ENCODE measurements at places on chromosomes 7 and 10.

GRCh38 chr7:68423356-68423755 is 1174.9 kb upstream of the AUTS2 start:
- DNase-seq = no peak

GRCh38 chr7:24436131-24436920 is 136.9 kb upstream of the PALS2 start:
- DNase-seq = no peak

DNA sequence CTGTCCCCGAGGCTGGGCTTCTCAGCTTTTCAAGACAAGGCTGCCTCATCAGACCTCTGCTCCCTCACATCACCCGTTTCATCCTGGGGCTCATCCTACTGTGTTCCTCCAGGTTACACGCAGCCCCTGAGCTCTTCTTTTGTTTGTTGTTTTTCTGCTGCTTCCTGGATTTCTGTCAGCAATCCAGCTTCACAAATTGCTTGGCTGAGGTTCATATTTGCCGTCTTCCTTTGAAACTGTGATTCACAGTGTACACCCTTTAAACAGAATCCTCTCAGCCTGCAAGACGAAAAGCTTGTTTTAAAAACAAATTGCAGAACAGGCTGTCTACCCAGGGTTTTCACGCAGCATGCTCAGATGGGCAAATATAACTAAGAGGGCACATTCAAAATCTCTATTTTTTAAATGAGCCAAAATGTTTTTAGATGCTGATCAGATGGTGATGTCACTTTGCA is 39.1 kb upstream of the PARD3 start:
- peak; percentile 11 for DNase-seq

- DNase-seq = no peak
Measured at GRCh38 chr7:255721-256361, 34.1 kb upstream of the FOXL3 start.

- DNase-seq = no peak
Measured at GRCh38 chr10:112926906-112927688, 22.9 kb upstream of the TCF7L2 start.

DNA sequence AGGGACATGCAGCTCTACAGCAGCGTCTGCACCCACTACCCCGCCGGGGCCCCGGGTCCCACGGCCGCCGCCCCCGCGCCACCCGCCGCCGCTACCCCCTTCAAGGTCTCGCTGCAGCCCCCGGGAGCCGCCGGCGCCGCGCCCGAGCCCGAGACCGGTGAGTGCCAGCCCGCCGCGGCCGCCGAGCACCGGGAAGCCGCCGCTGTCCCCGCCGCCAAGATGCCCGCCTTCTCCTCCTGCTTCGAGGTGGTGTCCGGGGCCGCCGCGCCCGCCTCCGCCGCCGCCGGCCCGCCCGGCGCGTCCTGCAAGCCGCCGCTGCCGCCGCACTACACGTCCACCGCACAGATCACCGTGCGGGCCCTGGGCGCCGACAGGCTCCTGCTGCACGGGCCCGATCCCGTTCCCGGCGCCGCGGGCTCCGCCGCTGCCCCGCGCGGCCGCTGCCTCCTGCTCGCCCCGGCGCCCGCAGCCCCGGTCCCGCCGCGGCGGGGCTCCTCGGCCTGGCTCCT is 631 bp downstream of the OTUD1 start:
- DNase-seq = no peak

DNA sequence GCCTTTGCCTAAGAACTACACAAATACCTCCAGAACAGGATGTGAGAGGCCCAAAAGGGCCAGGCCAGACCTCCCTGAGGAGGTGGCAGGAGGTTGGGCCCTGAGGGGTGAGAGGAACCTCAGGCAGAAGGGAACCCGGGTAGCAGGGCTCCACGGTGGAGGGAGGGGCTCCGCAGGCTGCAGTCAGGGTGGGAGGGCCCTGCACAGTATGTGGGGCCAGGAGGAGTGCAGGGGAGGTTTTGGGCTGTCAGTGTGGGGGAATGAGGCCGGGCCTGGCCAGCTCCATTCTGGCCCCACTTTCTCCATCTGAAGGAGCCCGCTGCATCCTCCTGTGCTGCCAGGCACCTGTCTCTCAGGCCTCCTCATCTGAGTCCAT is 25.9 kb downstream of the DNAJB12 start:
- DNase-seq = no peak

GRCh38 chr10:12194752-12195271 is 879 bp downstream of the NUDT5 start:
- no peak for DNase-seq

DNA sequence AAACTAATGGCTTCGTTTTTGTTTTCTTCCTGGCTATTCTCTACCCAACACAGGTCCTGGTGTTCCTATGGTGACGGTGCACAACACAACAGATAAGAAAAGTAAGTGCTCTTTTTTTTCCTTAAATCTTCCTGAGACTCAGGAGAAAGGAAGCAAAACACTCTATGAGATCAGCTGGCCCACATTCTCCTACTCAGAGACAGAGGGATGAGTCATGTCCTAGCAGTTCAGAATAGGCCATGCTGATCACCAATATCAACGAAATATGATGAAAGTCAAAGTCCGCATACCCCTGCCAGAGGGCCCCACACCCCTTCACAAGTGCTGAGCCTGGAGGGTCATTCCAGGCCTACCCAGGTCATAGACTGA is 149.2 kb downstream of the PAXIP1 start:
- no peak for DNase-seq

DNA sequence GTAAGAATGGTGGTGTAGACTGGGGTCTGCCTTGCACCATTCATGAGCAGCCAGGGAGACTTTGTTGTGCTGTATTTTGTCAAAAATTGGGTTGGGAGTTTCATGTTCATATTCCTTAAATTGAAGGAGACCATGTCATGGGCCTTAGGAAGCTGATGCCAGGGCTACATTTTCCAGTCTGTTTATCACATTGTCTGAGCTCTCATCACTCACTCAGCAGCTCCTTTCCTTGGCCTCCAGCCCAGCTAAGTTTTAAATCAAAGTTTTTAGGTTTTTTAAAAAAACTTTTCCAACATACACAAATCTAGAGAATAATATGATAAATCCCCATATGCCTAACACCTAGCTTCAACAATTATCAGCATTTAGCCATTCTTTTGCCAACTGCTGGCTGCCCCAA is 12.6 kb upstream of the FAM13C start:
- no peak for DNase-seq

GRCh38 chr10:76922666-76923065 is 714.9 kb downstream of the KCNMA1 start:
- no peak for DNase-seq

- DNase-seq = no peak
Measured at GRCh38 chr10:27857616-27858015, 112.0 kb upstream of the MKX start.

DNA sequence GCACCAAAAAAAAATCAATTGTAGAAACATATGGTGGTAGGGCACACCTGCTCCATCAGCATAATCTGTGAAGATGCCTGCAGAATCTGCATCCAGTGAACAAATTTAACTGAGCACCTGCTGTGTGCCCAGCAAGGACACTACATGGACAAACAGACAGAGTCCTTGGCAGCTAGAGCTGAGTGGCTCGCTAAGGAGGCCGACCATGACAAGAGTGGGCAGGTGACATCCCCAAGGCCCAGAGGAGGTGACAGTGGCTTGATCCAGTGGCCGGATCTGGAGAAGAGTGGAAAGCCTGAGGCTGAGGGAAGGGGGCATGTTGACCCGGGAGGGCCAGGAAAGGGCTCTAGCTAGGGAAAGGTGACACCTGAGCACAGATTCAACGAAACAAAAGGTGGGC is 68.1 kb downstream of the MAD1L1 start:
- DNase-seq = no peak

DNA sequence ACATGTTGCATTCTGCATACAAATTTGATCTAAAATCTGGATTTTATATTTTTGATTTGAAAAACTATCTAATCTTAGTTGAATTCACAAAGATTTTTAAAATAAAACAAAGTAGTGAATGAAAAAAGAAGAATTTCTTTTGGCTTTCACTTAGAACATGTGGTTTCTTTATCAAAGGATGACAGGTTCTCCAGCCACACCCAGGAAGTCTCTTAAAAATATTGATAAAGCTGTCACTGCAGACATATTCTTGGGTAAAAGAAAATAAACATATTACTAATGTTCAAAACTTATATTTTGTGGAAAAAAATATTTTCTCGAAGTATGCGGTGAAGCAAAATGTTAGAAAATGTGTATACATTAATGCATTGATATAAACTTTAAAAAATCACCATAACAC is 44.3 kb downstream of the ARL4A start:
- no peak for DNase-seq

DNA sequence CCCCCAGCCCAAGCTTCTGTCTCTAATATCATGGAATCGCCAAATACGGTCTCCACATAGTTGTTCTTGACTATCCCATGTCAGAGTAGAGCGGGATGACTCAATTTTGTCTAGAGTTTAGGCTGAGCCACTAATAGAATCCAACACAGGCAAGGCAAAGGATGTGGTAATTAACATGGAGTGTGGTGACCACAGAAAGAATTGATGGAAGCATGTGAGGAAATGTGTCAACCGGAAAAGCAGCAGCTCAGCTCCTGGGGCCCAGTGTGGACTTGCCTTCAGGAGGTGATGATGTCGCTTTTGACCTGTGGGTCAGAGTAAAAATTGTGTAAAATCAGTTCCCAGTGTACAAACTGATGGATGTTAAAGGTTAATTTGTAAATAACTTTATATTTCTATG is 139.3 kb upstream of the KLF6 start:
- DNase-seq = no peak

DNA sequence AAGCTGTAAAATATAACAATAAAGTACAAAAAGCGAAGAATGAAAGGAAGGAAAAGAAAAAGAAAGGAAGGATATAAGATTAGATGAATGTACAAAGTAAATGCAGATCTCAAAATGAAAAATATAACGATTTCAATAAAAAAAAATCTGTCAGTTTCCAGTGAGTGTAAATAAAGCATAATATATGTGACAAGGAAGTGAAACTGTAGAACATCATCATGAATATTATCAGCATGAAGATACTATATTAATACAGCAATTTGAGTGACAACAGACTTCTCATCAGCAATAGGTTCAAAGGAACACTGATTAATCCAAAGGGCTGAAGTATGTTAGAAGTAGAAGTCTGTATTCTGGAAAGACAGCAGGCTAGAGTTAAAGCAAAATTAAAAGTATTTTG is 659.5 kb upstream of the MBL2 start:
- DNase-seq = no peak

DNA sequence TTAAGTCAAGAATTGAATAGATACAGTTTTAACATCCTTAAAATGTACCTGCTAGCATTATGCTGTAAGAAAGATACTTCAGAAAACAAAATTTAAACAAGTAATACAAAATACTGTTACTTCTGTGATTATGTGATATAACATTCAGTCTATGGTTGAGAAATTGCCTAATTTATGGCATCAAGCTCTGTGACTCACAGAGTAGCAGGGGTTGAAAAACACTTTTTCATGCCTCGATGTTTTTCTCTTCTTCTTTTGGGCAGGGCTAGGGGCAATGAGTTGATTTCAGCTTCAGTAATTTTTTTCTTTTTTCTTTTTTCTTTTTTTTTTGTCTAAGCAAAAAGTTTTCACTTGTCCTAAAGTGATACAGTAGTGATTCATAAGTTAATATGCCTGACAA is 209.2 kb downstream of the MBL2 start:
- DNase-seq = no peak

- DNase-seq = no peak
Measured at GRCh38 chr7:79244482-79244881, 209.0 kb downstream of the MAGI2 start.

- DNase-seq = peak; percentile 27
Measured at GRCh38 chr10:71623098-71623985, 96.2 kb downstream of the C10orf105 start.

- no peak for DNase-seq
Measured at GRCh38 chr10:34426041-34426440, 389.1 kb downstream of the PARD3 start.

GRCh38 chr7:153657182-153657800 is 394.9 kb upstream of the DPP6 start:
- no peak for DNase-seq

DNA sequence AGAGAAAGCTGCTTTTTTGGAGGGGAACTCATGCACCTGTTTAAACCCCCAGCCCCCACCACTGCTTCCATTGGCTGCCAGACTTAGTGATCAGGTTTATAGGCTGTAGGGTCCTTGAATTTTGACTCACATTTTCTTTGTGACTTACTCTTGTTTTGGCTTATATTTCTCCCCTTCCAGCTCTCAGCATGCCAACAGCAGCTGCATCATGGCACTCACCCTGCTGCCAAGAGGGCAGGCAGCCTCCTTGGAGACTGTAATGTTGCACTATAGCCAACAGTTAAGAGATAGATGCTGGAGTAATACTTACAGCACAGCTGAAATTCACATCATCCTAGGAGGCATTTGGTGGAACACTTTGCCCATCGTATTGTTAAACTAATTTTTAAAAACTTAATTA is 98.0 kb upstream of the GLCCI1 start:
- no peak for DNase-seq

DNA sequence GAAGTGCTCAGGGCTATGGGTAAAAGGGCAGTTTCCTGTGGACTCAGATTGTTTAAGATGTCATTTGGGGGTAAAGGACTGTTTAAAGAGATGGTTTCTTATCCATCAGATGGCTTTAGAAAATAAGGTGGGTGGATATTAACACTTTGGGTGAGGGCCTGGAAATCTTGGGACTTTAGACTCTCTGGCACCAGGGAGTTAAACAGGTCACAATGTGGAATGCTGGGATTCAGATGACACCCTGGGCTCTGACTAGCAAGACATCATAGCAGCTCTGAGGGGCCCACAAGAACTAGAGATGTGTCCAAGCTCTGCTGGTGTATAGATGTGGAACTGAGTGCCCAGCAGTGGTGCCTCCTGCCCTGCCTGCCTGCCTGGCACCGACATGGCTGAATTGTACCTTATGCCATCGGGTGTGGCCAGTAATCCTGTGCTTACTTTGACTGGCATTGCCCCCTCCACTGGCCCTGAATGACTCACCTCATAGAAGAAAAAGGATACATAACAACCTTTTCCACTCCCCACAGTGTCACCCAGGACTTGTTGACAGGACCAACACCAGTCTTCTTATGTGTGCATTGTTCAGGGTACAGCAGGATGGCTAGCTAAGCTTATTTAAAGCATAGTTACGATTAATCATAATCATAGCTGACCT is 100.0 kb upstream of the PRR15 start:
- DNase-seq = no peak

GRCh38 chr7:51428217-51428887 is 111.7 kb upstream of the COBL start:
- DNase-seq = no peak

GRCh38 chr7:69518705-69519077 is 79.6 kb upstream of the AUTS2 start:
- DNase-seq = no peak

GRCh38 chr7:36283711-36284130 is 105.9 kb upstream of the ANLN start:
- peak; percentile 33 for DNase-seq

- DNase-seq = no peak
Measured at GRCh38 chr10:97466755-97467154, 20.8 kb downstream of the ZDHHC16 start.

- DNase-seq = no peak
Measured at GRCh38 chr7:18927134-18927533, 190.3 kb downstream of the TWIST1 start.

DNA sequence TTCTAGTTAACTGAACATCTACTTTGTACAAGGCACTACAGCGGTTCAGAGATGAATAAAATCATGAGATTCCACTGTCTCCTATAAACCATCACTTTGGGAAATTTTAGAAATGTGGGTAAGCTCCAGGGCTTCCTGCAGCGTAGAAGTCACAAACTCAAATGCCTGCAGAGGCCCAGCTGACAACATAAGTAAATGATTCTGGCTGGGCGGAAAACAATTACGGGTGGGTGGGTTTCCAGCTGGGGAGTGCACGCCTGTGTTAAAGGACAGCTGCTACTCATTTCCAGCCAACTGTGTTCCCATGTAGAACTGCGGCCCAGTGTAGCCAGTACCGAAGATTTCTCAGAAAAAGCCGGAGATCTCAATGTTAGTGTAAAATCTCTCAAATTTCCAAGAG is 69.5 kb upstream of the ATRNL1 start:
- DNase-seq = no peak

Measured in anterior cingulate cortex (tissue), 58 donors.